ENCODE measurements at places on chromosomes 11 and 22.

DNA sequence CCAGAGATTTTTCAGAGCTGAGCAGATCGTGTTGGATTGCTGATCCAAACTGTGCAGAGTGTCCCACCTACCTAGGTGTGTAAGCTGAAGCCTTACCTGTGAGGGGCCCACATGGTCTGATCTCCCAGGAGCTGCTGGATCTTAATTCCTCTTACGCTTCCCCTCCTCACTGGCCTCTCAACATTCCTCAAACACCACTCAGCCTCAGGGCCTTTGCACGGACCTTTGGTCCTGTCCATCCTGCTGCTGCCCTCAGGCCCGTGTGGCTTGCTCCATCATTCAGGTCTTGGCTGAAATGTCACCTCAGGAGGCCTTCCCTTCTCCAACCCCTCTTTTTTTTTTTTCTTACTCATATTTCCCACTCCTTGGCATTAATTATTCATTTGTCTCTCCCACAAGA, 21.1 kb upstream of the RAB1B start:
- DNase-seq = no peak

GRCh38 chr11:68691402-68691784, 7.0 kb downstream of the GAL start:
- DNase-seq = no peak

DNA sequence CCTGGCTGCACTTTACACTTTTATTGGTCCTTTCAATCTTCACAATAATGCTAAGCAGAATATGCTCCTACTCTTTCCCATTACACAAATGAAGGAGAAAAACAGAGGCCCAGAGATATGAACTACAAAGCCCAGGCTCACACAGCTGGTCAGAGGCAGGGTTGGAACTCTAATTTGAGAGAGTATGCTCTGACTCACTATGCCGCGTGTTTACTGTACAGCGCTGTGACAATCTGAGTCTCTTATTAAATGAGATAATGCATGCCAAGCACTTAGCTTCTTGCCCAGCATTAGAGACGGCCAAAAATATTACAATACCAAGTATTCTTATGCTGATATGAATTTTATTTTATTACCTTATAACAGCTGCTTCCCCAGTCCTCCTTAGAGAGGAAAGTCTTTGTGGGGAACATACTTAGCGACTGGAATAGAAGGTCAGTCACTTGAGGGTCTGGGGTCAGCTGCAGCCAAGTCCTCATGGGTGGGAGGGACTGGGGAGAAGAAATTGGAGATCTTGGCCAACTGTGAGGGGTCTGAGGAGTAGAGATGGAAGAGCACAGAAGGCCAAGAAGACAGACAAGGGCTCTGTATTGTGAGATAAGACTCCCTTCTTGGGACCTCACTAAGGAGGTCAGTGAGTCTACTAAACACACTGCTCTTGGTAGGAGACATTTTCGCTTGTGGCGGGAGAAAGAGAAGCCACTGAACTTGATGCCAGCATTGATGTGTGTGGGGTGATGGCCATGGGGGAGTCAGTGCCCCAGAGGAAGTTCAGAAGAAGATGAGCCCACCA, 150.8 kb upstream of the TIMP3 start:
- DNase-seq = no peak

GRCh38 chr22:46008836-46009596, 32.1 kb upstream of the WNT7B start:
- DNase-seq = no peak

DNA sequence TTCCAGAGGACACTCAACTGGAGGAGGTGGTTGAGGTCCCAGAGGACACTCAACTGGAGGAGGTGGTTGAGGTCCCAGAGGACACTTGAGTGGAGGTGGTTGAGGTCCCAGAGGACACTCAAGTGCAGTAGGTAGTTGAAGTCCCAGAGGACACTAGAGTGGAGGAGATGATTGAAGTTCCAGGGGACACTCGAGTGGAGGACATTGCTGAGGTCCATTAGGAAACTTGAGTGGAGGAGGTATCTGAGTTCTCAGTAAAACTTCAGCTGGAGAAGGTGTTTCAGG, 39.7 kb downstream of the ZNF195 start:
- DNase-seq = no peak

- DNase-seq = no peak
These were observed 17.1 kb downstream of the CFAP300 start for GRCh38 chr11:102064316-102064715.

- DNase-seq = no peak
These were observed 17.2 kb upstream of the KLHL35 start for GRCh38 chr11:75450236-75450635.
